Stimulated activated CD4-positive, alpha-beta T cell treated with anti-CD3 and anti-CD28 coated beads, TNF-alpha, amount 100 ng/mL, for 24 hours (primary cell): ENCODE measurements at places on chromosomes 6 and 20.

- no peak for DNase-seq
Measured at GRCh38 chr20:3407040-3407770, at the start of gene DNAAF9. DNAAF9 (minus strand) TSS chr20:3407669; CDS start chr20:3407557, 112 bp downstream.

DNA sequence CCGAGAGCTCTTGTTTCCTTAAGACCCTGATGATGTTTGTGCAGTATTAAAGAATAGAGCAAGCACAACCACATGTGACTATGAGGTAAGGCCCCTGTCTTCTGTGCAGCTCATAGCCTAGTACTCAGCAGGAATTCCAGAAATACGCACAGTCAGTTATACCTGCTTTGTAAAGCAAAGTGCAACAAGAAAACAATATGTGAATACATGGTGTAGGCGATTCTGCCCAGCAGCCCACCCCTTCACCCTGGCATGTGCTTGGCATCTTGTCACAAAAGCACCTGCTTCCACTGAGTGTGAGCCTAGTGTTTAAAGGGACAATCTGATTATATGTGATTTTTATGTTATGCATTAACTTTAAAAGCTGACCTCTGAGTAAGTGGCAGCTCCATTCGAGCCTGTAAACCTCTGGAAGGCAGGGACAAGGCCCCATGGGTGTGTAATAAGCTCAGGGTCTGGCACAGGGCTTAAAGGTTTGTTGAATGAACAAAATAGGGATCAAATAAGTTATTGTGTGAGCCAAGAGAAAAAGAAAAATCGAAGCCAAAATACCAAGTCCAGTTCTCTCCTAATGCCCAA lies 148.7 kb downstream of the DOK5 start:
- no peak for DNase-seq

DNA sequence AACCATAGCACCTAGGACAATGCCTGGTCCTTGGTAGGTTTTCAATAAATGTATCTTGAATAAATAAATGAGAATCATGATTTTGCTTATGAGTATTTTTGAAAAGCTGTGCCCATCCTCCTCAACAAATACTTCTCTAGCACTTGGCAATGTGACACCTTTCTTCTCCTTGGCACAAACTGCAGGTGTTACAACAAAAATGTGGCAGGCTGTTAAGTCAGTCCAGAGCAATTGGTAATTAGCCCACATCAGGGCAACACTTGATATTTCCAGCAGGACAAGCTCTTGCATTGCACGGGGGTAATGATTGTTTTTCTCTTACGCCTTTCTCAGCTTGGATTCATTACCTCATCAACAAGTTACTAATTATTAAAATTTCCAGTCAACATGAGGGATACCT lies 31.6 kb upstream of the SNX9 start:
- DNase-seq: no peak

GRCh38 chr6:55518529-55519060 lies 60.4 kb downstream of the HMGCLL1 start:
- DNase-seq: no peak

DNA sequence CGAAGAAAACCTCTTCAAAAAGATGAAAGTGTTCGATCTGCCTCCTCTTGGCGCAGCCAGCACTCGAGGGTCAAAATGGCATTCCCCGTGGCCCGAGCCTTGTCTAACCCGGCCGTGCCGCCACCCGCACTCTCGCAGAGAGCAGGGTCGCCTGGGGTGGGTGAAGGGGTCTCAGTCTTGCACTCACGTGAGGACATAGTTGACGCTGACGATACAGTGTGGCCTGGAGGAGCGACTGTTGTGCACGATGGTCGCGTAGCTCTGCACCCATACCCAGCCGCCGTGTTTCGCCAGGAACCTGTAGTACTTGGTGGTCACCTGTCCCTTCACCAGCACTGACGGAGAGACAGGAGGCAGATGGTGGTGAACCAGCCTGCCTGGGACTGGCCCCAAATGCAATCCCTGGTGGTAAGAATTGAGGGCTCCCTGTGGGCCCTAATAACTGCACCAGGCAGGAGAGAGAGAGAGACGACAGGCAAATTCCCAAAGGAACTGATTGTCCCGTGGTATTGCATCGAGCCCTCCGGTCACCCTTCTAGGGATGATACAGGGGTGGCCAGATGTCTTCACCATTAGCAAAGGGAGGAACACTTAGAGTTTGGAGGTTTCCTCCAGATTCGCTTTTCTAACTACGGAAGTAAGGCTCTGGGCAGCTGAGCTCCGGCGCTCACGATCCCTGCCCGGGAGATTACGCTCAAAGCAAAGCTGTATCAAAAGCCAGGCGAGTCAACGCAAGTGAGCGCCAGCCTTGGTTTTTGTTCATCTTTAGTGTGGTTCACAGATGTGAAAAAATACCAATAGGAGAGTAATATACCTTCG lies 17.4 kb downstream of the SIM1 start:
- no peak for DNase-seq

- DNase-seq: no peak
Measured at GRCh38 chr6:18329776-18330175, 57.4 kb upstream of the RNF144B start.

DNA sequence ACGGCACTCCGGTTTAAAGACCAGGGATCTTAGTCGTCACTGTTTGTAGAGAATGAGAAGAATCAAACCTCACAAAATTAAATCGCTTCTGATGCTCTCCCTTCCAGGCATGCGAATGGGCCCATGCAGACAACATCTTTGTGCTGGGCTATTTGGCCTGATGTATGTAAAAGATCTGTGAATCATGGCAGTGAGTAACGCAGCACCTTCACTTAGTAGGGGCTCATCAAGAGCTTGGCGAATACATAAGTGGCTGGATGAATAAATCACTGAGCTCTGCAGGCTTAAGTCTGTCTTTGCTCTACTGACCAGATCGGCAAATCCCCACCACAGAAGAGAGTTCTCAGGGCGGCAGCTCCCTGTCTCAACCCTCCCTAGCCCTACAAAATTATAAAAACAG lies 44.8 kb upstream of the AFDN start:
- DNase-seq: no peak

GRCh38 chr6:132072831-132073230 lies 121.7 kb upstream of the CCN2 start:
- DNase-seq: no peak

GRCh38 chr6:25713824-25714223 lies 40.7 kb upstream of the SLC17A4 start:
- no peak for DNase-seq

GRCh38 chr6:131999545-132000146 lies 48.5 kb upstream of the CCN2 start:
- no peak for DNase-seq

- no peak for DNase-seq
Measured at GRCh38 chr6:422433-423054, 31.0 kb downstream of the IRF4 start.

GRCh38 chr6:35206346-35206745 lies 7.4 kb upstream of the SCUBE3 start:
- no peak for DNase-seq

DNA sequence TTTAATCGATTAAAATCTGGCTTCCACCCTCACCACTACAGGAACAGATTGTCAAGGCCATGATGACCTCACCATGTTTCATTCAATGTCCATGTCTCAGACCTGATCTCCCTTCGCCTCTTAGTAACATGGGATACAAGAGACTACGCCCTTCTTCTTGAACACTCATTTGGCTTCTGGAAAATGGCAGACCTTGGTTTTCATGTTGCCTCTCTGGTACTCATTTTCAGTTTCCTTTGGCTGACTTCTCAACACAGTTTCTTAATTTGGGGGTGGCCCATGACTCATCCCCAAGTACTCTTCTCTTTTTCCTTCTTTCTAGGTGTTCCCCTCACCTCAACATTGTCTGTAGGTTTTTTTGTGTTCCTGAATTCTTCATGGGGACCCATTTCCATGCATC lies 22.7 kb downstream of the TMX4 start:
- no peak for DNase-seq

GRCh38 chr20:57200882-57201695 lies 65.4 kb downstream of the BMP7 start:
- no peak for DNase-seq

DNA sequence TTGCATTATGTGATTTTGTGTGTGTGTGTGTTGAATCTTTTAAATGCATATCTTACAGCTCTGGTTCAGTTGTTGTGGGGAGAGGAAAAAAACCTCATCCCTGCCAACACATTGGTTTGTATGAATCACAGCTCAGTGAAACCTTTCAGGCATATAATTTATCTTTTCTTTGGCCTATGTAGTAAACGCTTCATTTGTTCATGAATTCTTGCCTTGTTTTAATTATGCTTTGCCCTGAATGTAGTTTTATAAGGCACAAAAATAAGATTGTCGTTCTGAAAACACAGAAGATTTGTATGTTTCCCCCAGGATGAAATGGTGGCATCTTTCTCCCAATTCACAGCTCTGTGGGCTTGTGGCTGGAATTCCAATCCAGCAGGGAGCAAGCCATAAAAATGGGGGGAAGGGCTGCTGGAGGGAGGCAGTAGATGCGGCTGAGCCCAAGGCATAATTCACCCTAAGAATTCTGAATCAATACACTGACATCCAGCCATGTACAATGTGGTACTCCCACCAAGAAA lies 45.1 kb downstream of the BCAS1 start:
- DNase-seq: no peak

DNA sequence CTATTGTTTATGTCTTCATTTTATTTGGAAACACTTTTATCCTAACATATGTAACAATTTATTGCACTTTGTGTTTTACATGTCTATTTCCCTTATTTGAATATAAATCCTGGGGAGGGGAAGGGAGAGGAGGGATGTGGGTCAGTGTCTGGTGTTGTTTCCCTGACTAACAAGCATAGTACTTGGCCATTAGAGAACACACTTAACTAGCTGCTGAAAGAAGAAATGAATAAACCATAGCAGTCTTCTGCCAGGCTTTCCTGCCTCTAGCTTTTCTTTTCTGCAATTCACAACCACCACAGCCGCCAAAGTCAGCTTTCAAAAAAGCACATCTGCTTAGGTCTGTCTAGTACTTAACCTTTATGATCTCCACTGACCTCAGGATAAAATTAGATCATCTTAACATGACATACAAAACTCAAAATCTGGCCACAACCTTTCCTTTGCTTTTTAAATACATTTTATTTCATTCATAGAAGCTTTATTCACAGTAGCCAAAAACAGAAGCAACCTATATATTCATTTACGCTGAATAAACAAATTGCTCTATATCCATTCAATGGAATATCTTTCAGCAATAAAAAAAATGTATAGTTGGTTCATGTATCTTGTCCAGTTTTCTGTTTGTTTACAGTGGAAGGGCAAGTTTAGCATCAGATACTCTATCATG lies 16.3 kb downstream of the PDSS2 start:
- DNase-seq: no peak

DNA sequence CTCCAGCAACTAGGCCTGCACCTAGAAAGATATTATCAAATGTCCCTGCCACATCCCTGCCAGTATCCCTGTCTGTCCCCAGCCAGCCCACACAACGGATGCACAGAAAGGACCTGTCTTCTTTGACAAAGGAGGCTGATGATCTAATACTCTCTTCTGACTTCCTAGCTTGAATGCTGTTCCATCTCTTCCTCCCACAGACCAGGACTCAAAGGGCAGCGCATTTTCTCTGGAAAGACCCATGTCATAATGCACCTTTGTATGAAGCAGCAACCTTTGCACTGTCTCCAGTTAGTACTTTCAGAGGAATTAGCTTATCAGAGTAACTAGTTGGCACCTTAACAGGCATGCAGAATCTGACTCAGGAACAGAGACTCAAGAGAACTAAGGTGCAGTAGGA lies 53.3 kb upstream of the TAF8 start:
- no peak for DNase-seq

DNA sequence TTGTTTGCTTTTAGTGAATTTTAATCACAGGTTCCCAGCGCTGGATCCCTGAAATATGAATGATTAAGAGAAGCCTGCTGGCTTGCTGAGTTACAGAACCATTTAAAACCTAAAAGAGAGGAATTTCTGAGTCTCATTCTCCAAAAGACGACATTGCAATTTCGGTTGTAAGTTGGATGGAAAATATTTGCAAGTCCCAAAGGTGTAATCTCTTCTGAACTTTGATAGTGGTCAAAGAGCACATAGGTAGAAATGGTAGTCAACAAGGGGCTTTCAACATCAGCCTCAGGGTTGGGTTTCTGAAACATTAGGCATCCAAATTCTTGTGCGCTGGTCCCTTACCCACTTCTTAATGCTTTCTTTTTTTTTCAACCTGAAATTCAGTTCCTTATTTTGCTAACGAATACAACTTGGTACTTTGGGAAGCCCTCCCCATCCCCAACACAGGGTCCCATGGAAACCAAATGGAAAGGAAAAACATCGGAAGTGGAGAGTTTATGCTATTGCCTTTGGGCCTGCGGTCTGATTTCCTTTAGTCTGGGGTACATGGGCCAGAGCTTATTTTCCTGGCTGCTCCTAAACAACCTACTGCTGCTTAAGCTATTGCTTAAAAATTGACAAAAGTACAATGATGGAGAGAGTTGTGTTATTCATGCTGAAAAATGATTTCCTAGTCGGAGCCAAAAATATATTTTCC lies 117.0 kb upstream of the KCNK16 start:
- no peak for DNase-seq

DNA sequence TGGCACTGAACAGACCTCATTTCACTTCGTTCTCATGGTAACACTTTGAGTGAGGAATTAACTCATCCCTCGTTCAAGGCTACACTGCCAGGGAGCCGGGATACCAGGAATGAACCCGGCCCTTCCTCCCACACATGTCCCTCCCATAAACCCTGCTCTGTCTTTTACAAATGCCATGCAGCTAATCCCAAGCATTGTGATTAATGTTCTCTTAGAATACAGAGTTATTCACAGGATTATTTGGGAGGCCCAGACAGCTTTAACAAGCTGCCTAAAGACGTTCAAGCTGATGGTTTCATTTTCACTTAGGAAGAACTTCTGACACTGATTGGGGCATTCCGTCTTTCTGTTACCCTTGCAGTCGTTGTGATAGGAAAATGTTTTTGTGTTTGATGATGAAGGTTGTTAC lies 42.5 kb upstream of the CD83 start:
- no peak for DNase-seq

DNA sequence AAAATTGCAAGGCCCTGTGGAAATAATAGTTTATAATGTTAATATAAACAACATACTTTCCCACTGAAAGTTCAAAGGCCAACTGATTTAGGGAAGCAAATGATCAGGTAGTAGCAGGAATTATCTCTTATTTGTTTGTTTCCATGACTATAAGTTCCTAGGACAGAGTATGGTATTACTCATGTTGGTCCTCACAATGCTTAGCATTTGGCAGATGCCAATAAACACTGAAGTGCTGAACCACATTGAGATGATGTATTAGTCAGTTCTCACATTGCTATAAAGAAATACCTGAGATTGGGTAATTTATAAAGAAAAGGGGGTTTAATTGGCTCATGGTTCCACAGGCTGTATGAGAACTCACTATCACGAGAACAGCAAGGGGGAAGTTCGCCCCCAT lies 129.6 kb upstream of the NUP153 start:
- no peak for DNase-seq

- DNase-seq: no peak
Measured at GRCh38 chr6:33481192-33481591, 26.8 kb downstream of the ZBTB9 start.
